ENCODE measurements at places on chromosomes 2 and 18.

- DNase-seq: no peak
Observed at GRCh38 chr2:198097630-198098029, 293.2 kb downstream of the PLCL1 start.

- DNase-seq: no peak
Observed at GRCh38 chr2:186591506-186591890, 1.6 kb downstream of the ITGAV start.

- DNase-seq: no peak
Observed at GRCh38 chr2:215439980-215440512, 4.2 kb upstream of the FN1 start.

DNA sequence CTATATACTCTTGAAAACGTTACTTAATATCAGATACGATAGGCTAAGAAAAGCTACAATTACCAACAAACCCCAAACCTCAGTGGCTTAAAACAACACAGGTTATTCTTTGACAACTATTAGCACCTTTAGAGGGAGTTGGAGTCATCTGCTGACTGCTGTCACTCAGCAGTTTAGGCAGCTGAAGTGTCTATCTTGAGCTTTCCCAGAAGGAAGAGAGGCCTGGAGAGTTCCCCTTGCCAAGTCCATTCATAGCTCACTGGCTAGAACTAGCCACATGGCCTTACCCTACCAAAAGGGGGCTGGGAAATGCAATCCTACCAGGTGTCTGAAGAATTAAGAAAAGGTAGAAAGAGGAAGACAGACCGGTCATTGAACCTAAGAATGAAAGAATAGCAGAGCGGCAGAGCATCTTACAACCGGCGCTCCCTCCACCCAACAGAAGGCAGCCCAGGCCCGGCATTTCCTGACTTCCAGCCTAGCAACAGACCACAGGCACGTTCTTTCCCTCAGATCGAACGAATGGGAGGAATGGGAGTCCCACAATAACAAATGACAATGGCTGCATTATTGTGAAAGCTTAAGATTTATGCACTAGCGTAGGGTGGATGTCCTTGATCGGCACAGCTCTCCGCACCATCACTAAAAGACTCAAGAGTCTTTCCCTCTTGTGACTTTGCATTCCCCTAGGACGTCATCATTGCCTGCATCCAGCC is 211.2 kb upstream of the CTAGE1 start:
- no peak for DNase-seq

DNA sequence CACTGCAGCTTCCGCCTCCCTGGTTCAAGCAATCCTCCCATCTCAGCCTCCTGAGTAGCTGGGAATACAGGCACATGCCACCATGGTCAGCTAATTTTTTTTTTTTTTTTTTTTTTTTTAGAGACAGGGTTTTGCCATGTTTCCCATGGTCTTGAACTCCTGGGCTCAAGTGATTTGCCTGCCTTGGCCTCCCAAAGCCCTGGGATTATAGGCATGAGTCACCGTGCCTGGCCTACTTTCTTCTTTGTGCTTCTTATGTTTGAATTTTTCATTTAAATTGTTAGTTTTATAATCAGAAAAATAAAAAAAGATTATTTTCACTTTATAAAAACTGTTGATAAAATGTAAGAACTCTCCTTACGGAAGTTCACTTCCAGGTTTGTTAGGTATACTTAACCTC is 101.5 kb upstream of the LPIN2 start:
- DNase-seq: no peak

- no peak for DNase-seq
Observed at GRCh38 chr2:84293791-84294380, 165.2 kb downstream of the SUCLG1 start.

GRCh38 chr18:22164337-22165048 is 4.9 kb upstream of the GATA6 start:
- no peak for DNase-seq

GRCh38 chr2:228037915-228038314 is 143.6 kb downstream of the SPHKAP start:
- no peak for DNase-seq

GRCh38 chr2:163604941-163605555 is 130.8 kb downstream of the FIGN start:
- DNase-seq: no peak

DNA sequence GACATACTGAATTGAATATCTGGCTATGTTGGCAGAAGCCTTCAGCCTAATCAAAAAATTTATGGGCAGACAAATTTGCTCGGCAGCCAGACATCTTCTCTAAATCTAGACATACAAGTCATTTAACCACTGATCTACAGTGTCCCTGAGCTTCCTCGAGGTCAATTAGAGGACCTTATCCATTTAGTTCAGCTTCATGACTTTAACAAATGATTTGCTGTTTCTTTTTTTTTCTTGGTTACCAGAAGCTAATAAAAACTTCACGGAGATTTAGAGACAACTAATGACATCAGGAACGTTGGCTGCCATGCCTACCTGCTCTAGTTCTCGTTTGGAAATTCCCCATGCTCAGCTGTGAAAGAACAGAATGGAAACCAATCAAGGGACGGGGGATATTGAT is 223.8 kb downstream of the BCL2 start:
- DNase-seq: no peak

- no peak for DNase-seq
Observed at GRCh38 chr2:16155766-16156165, 215.4 kb downstream of the MYCN start.

DNA sequence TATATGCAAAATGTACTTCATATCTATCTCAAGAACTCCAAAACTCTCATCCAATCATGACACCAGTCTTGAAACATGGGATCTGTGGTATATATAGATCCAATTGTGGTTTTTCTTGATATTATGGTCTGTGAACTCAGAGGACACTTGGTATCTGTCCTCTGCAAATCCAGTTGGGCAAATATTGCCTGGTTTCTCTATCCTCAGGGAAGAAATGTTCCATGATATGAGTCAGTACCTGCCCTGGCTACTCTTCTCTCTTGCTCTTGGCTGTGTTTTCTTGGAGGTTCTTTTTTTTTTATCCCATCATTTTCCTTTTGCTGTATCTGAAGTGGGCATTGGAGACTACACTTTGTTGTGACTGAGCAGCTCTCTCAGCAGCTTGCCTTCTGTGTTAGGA is 10.9 kb downstream of the NBEAL1 start:
- no peak for DNase-seq

DNA sequence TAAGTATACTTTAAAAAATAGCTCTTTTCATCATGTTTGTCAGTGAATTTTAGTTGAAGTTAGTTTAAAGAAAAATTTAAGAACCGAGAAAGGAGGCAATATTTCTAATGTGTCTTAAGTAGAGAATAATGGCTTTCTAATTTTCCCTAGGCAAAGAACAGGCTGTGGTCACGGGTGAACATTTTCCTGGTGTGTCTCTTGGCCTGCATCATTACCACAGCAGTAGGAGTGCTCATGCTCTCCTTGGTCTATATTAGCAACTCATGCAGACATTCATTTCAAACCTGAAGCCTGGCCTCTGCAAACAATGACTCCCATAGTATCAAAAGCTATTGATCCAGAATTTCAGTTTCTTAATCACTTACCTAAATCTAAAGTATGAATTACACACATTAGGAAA is 57.4 kb downstream of the C18orf54 start:
- DNase-seq: no peak

DNA sequence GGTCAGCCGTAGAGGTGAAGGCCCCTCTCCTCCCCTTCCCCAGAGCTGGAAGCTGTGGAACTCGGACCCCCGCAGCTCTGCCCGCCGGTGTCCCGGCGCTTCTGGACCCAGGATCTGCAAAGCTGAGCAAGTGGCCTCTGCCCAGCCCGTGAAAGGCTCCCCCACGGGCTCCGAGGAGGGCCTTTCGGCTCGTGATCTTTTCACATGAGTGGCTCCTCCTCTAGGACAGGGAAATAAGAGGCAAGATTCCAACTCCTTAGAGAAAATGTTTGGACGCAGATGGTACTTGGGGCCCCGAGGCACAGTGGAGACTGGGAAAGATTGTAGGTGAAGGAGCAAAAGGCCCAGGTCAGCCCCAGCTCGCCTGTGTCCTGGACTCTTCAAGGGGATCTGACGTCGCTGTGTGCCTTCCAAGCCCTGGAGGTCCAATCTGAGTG is 48.2 kb upstream of the SP3 start:
- DNase-seq: no peak

DNA sequence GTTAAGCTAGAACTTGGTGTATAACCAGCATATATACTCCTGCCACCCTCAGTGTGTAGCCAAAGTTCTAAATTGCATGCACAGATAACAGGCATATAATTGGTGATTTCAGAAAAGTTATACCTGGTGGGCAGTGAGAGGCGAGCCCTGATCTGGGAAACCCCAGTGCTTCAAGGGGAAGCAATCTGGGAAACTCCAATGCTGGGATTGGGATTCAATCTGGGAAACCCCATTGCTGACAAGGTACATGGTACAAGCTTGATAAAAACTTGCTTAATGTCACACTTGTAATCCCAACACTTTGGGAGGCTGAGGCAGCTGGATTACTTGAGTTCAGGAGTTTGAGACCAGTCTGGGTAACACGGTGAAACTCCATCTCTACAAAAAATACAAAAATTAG is 147.6 kb downstream of the NEDD4L start:
- no peak for DNase-seq

- DNase-seq: no peak
Observed at GRCh38 chr2:20925265-20925889, 102.5 kb upstream of the LDAH start.

- DNase-seq: no peak
Observed at GRCh38 chr2:241842620-241843211, 16.0 kb downstream of the PDCD1 start.

DNA sequence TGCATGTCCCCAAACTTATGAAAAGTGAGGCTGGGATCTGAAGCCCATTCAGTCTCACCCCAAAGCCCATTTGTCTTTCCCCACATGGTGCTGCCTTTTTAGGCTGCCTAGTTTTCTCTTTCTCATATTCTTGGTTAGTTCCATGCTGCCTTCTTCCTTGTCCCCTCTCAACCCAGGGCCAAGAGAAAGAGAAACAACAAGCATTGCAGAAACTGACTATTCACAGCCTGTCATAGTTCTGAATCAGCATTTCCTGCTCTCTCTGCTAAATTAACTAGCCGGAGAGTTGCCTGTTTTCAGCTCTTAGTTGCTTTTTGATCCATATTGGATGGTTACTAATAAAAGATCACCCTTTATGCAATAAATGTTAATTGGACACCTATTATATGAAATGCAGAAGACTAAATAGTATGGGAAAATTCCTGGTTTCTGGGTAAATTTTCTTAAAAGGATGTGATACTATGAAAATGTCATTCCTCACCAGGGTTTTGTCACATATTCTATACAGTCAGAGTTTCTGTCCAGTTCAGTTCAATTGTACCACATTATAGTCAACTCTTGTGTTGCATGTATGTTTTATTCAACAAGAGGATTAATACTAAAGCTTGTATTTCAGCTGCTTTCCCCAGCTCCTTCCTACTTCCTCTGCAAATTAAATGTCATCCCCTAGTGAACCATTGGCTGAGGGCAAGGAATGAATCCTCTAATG is 246.5 kb downstream of the GALR1 start:
- DNase-seq: no peak

DNA sequence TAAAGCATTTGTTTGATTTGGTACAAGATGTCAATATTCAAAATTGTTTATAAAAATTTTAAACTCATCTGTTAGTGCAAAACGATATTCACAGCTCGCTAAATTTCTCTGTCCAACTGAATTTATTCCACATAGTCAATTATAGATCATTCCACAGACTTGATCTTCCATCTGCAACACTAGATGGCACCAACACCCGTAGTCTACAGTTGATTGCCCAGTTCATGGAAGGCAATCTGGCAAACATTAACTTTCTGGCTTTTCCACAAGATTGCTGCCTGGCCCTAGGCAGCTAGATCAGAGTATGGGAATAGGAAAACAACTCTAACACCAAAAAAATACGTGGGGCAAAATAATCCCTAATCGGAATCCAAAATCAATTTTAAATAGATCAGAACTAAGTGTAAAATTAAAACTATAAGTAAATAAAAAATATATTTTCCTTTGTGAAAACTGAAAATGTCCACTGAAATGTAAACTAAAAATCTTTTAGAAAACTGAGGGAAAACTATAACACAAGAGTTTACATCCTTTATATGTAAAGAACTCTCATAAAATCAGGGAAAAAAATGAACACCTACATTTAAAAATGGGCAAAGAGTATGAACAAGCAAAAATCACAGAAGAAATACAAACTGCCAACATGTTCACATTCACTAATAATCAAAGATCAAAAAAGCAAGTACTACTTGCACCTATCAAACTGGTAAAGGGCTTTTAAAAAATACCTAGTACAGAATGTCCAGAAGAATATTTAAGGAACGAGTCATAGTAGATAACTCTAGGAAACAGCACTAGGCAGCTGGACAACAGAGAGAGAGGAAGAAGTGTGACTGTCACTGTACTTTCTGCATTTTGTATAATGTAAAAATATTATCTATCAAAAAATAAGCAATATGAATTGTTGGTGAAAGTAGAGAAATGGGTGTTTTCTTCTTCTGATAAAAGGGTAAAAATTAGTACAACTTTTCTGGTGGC is 35.0 kb downstream of the RTN4 start:
- DNase-seq: peak; percentile 9

- DNase-seq: no peak
Observed at GRCh38 chr18:71809711-71810110, 734.4 kb downstream of the CBLN2 start.

GRCh38 chr2:128091726-128092080 is 703 bp downstream of the UGGT1 start:
- no peak for DNase-seq

- no peak for DNase-seq
Observed at GRCh38 chr2:118714118-118714517, 133.3 kb downstream of the EN1 start.

GRCh38 chr2:12488352-12489318 is 228.1 kb upstream of the TRIB2 start:
- peak; percentile 37 for DNase-seq

- no peak for DNase-seq
Observed at GRCh38 chr2:172845028-172845630, 109.5 kb downstream of the RAPGEF4 start.

DNA sequence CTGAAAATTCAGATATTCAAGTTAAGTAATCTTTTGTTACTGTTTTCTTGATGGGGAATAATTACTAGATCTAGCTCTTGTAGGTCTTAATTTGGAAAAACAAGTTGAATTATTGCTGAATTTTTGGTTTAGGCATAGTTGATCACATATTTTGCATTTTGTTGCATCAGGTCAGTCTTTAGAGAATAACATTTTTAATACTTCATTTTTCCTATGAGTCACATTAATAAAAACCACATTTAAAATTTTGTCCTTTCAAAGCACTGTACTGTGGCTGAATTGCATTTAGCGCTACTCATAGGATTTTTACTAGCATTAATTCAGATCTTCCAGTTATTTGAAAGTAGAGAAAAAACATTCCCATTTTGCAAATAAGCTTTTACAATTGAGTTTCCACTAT is 23.2 kb downstream of the MAP4K4 start:
- DNase-seq: no peak

GRCh38 chr2:236743039-236743920 is 173.7 kb downstream of the ACKR3 start:
- DNase-seq: no peak

DNA sequence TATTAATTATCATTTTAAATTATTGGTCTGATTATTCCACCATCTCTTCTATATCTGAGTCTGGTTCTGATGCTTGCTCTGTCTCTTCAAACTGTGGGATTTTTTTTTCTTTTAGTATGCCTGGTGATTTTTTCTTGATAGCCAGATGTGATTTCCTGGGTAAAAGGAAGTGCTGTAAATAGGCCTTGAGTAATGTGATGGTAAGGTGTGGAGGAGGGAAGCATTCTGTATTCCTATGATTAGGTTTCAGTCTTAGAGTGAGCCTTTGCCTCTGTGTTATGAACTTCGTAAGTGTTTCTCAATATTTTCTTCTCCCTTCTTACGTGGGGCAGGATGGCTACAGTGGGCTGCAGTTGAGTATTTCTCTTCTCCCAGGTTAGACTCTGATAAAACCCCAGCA is 103.0 kb downstream of the EHBP1 start:
- no peak for DNase-seq

- DNase-seq: no peak
Observed at GRCh38 chr2:159046966-159047365, 78.5 kb downstream of the TANC1 start.

Data from activated T-cell treated with anti-CD3 and anti-CD28 coated beads for 1 hour (primary cell).